Right forelimb (tissue), 1 donor: ENCODE measurements at places on chromosomes 2 and 18.

- DNase-seq = no peak
Observed at GRCh38 chr2:179237209-179237946, 27.3 kb downstream of the SESTD1 start.

DNA sequence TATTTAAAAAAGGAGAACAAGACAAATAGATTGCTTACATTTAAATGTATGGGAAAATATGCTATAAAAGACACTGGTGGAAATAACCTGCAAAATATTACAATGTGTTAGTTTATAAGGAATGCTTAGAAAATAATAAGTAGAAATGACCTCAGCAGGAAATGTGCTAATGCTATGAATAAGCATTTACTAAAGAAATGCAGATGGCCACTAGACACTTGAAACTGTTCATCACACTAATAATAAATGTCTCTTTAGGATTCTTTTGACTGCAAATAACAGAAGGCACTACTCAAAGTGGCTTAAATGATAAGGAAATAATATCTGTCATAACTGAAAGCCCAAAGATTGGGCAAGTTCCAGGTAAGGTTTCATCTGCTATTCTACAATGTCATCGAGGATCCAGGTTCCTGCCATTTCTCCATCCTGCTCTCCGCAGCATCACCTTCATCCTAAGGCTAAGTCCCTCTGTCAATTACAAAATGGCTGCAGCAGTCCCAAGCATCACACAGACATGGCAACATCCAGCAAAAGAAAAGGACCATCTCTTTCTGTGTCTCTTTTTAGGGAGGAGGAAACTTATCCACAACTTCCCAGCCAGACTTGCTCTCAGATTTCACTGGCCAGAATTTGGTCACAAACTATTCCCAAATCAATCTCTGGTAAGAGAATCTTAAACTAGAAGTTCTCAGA is 21.9 kb downstream of the METTL8 start:
- DNase-seq = no peak

DNA sequence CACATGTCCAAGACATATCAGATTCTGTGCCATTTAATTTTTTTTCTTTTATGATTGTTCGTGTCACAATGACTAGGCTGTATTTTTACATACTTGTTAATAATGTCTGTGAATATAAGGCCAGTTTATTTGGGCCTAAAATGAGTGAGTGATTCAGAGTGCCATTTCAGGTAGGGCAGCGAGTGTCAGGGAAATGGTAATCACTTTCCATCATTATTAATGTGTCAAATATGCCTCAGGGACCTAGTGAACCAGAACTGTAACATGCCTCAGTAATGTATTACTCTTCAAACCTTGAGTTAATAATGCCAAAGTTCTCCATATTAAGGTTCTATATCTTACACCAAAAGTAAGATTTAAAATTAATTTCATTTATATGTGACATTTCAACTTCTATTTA is 8.6 kb downstream of the FAM171B start:
- DNase-seq = no peak

DNA sequence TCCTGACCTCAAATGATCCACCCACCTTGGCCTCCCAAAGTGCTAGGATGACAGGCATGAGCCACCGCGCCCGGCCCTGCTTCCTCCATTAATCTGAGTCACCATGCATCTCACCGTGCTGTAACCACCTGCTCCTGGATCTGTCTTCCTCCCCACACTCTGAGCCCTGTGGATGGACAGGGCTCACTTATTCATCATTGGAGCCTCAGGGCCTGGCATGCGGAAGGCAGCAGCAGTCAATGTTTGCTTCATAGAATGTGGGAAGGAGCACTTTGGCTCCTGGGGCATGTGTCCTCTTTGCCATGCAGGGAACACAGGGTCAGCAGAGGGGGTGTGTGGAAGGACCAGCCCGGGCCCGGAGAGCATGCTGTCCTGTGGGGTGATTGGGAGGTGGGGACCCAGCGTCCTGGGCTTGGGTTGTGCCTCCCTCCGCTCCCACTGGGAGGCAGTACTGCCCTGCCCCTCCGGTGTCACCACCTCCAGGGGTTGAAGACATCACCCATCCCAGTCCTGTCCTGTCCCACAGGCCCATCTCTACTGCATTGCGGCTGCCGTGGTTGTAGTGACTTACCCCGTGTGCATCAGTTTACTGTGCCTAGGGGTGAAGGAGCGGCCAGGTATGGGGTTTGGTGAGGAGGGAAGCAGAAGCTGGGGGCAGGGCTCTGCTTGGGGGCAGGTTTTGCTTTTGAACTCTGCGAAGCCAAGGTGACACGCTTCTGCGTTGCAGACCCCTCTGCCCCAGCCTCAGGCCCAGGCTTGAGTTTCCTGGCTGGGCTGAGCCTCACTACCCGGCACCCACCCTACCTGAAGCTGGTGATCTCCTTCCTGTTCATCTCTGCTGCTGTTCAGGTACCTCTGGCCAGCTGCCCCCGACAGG is 11.5 kb downstream of the MFSD2B start:
- no peak for DNase-seq
